ENCODE measurements at places on chromosomes 12 and 14.

GRCh38 chr12:11709513-11709912, 60.0 kb downstream of the ETV6 start:
- DNase-seq, result no peak

DNA sequence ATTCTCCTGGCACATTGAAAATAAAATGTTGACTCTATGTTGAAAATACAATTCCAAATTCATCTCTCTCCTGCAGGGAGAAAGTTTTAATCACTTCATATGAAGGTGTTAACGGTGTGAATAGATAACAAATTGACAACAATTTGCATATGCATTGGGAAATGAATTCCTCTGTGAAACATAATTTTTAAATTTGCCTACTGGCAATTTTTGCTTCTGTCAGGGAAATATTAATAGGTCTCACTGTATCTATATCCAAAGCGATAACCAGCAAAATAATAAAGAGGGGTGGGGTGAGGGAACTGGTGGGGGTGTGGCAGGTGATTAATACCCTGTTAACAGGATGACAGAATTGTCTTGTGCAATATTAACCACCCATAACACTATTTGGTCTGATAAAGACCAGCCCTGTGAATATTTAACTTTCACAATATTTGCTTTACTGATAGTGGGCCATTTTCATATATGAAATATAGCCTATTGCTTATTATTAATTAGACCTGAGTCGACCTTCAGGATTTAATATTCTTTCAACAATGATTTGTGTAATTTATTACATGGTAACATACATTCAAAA, 239.0 kb upstream of the SSTR1 start:
- DNase-seq, result no peak

DNA sequence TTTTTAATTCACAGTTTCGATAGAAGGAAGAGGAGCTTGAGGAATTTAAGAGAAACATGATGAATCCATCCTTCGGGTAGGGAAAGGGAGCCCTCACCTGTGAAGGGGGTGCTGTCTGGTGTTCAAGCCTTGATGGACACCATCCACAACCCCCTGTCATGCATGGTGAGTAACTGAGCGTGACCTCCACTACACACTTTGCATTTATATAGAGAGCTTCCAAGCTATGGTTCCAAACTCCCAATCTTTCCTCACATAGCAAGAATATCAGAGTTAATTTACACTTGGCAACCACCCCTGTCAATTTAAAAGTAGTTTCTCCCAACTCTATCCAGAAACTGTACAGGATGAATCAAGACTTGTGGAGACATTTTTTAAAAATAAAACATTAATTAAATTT, 13.1 kb upstream of the NID2 start:
- DNase-seq, result no peak

GRCh38 chr12:17214929-17215328, 609.0 kb upstream of the LMO3 start:
- no peak for DNase-seq

GRCh38 chr12:100171248-100171647, 28.6 kb upstream of the BLTP3B start:
- DNase-seq, result no peak

GRCh38 chr12:43098071-43098470, 453.9 kb downstream of the ADAMTS20 start:
- DNase-seq, result no peak

DNA sequence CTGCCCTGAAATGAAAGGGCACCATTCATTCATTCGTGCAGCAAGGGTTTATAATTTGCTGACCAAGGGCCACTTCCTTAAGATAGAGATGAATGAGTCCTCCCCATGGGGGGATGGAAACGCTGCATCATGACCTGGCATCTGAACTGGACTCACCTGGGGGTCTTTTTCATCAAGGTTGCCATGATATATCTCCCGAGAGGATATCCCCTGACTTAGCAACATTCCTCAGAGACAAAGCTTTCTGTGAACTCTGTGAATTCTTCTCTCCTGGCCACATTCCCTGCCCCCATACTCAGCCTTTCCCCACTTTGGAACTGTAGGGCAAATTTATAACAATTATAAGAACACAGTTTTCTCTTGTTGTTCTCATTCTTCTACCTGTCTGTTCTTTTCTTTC, 30.8 kb downstream of the SRRM4 start:
- DNase-seq, result no peak

- DNase-seq, result peak; percentile 51
These were observed 449.9 kb downstream of the DPF3 start for GRCh38 chr14:72443991-72444441.

- DNase-seq, result no peak
These were observed 127.6 kb upstream of the AMIGO2 start for GRCh38 chr12:47207340-47207717.

GRCh38 chr12:106144847-106145246, 6.1 kb upstream of the NUAK1 start:
- DNase-seq, result no peak

DNA sequence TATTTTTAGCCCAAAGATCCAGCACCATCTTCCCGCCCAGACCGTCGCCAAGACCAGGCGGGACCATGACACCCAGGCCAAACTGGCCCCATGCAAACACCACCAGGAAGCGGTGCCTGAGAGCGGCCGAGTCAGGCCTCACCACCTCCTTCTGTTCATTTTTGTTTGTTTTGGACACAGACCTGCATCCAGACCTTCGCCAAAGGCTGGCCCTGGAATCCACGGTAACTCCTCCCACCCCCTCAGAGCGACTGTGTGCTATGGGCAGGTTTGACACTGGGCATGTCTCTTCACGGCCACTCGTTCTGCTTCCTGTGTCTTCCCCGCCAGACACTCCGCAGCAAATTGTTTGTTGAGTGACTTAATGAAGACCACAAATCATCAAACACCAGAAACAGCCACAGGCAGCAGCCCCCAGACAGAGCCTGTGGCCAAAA, 47.1 kb downstream of the NCOR2 start:
- DNase-seq, result no peak

DNA sequence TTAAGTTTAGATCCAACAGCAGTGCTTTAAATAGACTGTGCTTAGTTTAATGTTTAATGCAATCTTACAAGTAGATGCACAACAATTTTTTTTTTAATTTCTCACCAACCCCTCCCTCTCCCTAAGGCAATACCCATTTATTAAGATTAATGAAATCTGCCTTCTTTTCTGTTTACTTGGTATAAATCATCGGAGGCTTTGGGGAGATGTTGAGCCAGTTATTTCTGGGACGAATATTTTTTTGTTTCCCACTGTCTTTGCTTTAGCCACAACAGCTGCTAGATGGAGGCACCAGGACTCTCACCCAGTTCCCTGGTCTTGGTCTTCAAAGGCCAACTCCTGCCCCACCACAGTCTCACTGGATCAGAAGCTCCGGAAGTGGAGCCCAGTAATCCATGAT, 113.4 kb downstream of the PLXNC1 start:
- no peak for DNase-seq

DNA sequence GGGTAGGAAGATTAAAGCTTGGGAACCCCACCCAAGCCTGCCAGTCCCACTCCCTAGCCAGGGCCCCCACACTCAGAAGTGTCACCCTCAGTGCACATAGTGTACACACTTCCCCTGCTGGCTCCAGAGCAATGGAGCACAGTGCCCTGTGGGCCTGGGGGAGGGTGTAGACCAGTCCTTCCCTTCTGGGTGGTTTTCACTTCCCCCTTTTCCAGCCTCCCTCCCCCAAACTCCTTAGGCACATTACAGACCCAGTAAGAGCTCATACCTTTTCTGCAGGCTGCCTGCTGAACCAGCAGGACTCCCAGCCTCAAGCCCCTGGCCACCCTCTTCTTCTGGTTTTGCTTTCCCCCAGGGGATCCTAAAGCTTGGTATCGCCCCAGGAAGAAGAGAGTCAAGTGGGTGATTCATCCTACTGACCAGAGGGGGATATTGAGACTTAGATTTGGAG, at the start of gene ZNF385A:
TSS of gene ZNF385A (minus strand) at position 143 of the 451 bp plus-strand sequence. CDS start 219 bp downstream, outside the sequence.
- no peak for DNase-seq

- no peak for DNase-seq
These were observed 159.4 kb downstream of the TSPAN9 start for GRCh38 chr12:3236345-3237187.

DNA sequence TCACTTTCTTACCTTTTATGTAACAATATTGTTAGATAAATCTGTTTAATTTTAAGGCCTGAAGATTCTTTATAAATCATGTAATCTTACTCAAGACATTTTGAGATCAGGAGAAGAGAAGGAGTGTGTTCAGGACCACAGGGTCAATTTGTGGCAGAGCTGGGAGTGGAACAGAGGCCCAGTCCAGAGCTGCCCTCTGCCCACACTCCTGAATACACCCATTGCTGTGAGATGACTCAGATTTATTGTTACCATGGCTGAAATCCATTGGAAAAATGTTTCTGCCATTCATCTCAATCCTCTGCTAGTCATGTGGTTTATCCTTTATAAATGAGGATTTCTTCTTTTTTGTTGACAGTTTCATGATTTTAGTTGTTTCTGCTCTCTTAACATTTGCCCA, 100.5 kb upstream of the STXBP6 start:
- DNase-seq, result no peak

GRCh38 chr12:93098077-93098476, 169.0 kb upstream of the EEA1 start:
- no peak for DNase-seq

GRCh38 chr14:106585692-106586091, 1059.3 kb downstream of the TMEM121 start:
- no peak for DNase-seq

- DNase-seq, result no peak
These were observed 5.5 kb upstream of the CCDC85C start for GRCh38 chr14:99609245-99610170.

Data from stimulated activated CD8-positive, alpha-beta memory T cell treated with anti-CD3 and anti-CD28 coated beads, Interleukin-7, amount 100 ng/mL, for 48 hours (primary cell).